Suppressor macrophage (primary cell): ENCODE measurements at places on chromosomes 5 and 9.

- no peak for DNase-seq
Measured at GRCh38 chr5:6296524-6296923, 81.8 kb downstream of the MED10 start.

DNA sequence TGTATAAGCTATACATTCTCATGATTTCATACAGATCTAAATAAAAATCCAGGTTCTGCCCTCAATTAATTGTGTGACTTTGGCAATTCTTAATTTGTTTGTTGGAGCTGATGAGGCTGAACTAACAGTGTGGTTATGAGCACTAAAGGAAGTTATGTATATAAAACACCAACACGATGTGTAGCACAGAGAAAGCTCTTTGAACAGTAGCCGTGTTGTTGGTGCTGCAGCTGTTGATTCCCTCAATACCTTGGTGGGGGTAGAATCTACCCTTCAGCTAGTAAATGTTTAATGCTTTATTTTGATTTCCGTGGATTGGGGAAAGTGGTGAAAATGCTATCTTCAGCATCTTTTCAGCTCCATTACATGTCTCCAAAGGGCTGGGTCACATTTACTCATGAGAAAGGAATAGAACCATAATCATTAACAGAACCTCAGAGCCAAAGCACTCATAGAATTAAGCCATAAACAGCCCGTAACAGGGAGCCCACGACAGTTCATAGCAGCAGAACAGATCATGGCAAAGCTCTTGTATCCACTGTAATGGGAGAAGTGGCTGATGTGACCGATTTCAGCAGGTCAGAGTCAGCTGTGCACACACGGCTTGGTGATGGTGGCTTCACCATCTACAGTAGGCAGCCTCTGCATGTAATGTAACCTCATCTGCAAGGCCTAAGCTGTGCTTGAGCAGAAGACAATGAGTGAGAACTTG, 332.7 kb downstream of the DIRAS2 start:
- no peak for DNase-seq

DNA sequence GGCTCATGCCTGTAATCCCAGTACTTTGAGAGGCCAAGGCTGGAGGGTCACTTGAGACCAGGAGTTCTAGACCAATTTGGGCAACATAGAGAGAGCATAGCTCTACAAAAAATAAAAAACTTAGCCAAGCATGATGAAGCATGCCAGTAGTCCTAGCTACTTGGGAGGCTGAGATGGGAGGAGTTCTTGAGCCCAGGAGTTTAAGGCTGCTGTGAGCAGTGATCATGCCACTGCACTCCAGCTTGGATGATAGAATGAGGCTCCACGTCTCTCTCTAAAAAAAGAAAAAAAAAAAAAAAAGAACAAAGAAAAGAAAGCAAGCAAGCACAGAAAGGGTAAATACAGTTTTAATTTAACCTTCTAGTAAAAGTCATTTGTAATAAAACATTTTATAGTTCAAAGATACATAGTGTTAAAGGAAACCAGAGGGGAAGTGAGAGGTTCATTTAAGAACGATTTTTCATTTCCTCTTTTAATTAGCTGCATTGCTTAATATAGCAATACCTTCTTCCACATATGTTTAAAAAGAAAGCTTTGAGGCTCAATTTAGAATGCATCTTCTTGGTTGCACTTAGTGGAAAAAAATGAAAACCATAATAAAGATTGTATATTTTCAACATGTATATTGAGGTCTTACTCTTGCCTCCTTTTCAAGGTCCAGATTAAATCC, 14.9 kb downstream of the GAPT start:
- DNase-seq = peak; percentile 59

- DNase-seq = peak; percentile 34
Measured at GRCh38 chr5:96875791-96876291, 459 bp upstream of the ERAP2 start.

GRCh38 chr9:71514344-71514975, 253.9 kb downstream of the CEMIP2 start:
- no peak for DNase-seq

DNA sequence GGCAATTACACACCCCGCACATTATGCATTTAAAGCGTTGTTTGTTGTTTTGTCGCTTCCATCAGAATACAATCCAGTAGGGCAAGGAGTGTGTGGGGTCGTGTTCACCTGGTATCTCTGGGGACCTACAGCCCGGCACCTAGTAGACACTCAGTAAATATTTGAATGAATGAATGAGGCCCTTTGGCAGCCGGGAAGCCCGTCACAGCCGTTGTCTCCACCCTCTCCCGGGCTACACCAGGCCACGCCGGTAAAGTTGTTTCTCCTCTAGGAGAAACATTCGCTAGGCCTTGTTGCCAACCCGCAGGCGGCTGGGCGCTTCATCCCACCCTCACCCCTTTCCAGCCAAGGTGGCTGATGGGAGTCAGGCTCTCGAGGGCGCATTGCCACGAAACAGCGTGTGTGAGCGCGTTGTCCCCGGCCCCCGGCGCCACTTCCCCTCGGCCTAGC, 876 bp upstream of the JAK2 start:
- no peak for DNase-seq

- no peak for DNase-seq
Measured at GRCh38 chr5:30042677-30043076, 1150.8 kb upstream of the CDH6 start.

DNA sequence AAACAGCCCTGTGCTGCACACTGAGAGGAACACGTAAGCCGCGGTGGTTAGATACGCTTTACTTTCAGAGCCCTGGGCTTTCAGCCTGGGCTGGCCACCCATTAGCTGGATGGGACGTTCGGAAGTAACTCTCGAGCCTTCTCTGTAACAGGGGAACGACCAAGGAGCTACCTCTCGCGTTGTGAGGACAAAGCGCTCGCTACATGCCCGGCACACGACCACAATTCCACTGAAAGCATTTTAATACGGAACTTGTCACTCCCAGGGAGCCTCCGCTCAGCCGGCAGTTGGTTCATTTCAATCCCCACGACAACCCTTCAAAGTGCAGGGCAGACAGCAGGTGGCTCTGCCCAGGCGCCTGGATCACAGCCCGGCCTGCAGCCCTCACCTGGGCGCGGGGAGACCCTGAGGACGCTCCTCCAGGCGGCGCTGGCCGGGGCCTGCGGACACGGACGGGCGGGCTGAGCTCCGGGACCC, 368 bp downstream of the SURF1 start:
- DNase-seq = peak; percentile 40

DNA sequence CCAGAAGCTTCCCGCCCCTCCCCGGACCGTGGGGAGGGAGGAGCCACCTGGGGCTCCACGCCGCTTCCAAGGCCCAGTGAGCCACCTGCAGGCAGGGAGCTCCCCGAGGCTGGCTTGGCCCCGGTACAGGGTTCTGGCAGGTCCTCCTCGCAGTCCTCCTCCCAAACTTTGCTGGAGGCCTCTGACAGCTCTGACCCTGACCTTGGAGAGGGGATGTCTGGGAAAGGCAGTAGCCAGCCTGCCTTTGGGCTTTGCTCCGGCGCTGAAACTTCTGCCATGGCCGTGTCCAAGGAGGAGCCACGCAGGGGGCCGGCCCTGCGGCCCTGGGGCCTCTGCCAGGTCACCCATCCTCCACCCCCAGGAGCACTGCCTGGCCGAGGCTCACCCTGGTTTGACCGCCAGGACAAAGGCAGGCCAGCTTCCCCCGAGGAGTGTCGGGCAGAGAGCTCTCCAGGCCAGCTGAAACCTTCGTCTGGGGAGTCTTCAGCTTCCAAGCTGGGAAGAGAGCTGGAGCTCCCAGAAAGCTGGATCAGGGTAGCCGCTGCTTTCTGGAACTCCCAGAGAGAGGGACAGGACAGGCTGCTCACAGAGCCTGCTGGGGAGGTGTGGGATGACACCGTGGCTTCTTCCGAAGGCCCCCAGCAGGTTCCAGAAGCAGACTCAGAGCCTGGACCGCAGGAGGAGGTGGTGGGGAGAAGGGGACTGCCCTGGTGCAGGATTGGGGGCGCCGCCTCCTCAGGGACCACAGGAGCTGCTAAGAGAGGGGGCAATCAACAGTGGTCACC, 9.0 kb upstream of the QSOX2 start:
- DNase-seq = no peak

DNA sequence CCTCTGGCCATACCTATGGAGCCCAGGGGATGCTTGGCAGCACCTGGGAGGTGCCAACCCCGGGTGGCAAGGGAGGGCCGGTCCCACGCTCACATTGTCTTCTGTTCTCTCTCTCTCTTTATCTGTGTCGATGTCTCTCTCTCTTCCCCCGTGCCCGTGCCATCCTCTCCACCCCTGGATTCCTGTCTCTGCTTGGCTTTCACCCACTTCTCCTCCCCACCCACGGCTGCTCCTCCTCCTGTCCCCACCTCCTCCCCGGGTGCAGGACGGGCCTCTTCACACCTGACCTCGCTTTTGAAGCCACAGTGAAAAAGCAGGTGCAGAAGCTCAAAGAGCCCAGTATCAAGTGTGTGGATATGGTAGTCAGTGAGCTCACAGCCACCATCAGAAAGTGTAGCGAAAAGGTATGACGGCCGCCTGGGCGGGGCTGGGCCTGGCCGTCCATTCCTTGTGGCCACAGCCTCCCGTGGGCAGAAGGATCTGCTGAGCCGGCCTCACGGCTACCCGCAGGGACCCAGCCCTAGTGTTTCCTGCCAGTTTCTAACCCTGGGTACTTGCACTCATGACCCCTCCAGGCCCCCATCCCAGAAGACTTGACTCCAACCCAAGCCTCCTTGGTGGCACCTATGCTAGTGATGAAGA, 22.7 kb downstream of the DNM1 start:
- no peak for DNase-seq

GRCh38 chr9:30198463-30199309, 2185.8 kb upstream of the ACO1 start:
- DNase-seq = no peak

DNA sequence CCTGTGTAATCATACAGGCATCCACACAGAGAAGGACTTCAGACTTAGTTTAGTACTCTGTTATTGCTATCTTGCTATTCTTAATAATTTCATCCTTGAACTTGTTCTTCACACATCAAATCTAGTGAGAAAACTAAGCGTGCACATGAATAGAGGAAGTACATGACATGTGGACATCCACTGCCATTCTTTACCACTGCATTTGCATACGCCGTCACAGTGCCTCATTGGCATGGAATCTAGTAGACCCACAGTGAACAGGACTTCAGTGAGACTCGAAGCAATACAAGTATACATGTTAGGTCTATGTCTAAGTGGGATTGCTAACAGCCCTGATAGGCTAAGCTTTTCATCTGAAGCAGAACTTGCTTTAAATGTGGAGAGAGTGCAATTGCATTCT, 592.1 kb downstream of the TLE4 start:
- no peak for DNase-seq

DNA sequence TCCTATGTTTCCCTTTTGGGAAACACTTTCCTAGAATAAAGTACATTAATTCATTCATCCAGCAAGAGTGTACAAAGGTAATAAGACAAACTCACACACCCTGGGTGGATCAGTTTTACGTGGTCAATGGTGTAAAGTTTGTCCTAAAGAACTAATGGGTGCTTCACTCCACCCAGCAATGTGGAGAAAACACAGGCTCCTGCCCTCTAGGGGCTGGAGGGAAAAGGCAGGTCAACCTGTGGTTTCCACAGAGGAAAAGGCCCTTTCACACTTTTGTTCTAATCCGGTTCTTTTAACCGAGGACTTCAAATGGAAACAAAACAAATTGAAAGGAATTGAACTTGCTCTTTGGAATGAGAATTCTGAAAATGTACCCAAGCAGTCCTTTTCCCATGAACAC, 80.9 kb upstream of the SPOCK1 start:
- DNase-seq = no peak

DNA sequence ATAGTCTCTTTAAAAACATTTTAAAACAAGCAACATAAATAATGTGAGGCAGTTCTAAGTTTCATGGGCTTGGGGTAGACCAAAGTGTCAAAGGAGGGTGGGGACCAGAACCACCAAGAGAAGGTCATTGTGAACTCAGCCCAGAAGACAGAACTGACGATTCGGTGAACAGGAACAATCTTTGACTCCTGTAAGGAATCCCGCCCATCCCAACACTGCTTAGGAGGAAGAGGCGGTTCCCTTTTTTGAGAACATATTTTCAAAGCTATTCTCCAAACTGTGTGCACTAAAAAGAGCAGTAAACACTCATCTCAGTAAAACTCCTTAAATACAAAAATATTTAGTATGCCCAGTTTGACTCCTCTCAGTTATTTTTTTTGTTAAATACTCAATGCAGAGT, 176.5 kb upstream of the TLE4 start:
- DNase-seq = peak; percentile 36

DNA sequence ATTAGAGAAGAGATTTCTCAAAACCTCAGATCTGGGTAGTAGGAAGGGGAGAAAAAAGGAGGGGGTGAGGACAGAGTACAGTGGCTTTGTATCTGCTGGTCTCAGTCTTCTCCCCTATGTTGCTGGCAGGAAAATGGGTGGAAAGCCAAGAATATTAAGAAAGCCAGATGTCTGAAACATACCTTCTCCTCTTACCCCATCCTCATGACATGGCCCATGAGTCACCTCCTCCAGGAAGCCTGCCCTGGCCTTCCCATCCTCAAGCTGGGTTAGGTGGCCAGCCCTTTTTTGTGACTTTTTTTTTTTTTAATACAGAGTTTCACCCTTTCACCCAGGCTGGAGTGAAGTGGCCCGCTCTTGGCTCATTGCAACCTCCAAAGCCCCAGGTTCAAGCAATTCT, 61.8 kb downstream of the ABCA1 start:
- DNase-seq = peak; percentile 78

DNA sequence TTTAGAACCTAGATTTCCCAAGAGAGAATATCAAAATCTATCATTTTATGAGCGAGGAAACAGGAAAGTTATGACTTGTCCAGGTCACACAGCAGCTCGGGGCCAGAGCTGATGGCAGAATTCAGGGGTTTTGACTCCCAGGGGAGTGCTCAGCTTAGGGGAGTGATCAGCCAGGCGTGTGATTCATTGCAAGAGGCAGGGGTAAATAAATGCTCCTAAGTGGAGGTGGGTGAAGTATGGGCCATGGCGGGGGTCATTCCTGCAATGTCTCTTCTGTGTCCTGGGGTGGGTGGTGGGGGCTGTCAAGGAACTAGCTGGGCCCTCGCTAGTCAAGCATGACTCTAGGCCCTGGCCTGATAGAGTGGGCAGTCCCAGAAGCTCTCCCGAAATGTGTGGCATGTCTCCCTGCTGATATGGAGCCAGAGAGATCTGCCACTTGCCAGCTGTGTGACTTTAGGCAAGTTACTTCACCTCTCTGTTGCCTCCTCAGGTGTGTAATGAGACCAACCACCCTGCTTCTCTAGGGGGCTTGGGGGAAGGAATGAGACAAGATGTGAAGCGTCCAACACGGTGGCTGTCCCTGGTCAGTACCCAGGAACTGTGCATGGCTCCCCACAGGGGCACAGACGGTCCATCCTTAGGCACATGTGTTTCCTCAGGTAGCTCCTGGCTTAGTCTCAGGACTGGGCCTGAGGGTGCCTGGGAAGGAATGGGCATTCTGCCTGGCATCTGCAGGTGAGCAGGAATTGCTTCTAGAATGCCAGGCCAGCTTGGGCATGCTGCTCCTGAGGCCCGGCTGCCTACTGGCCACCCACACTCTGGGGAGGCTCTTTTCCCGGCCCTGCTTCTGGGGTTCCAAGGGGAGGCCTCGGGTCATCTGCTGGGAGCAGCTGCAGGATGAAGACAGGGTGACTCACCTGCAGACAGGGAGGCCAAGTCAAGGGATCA, 36.5 kb upstream of the SH3PXD2B start:
- DNase-seq = no peak
